Gastrocnemius medialis (tissue), 4 donors: ENCODE measurements at places on chromosomes 2 and 18. TPM values are rescaled to one million over a fixed set of nuclear protein-coding genes. Genes with fewer than 3 reads are reported as not detected.

- H3K27ac ChIP-seq: no peak overlapping the region
- no peaks in the 10 kb centered on the region for H3K4me1 ChIP-seq
- no peak overlapping the region for H3K4me3 ChIP-seq
- H3K36me3 ChIP-seq: no peaks in the 10 kb centered on the region
- no peak for DNase-seq
These were observed 85.7 kb upstream of the LAPTM4A start for GRCh38 chr2:20137131-20137571.

GRCh38 chr2:48414980-48415835 lies 114.7 kb upstream of the STON1 start:
- H3K4me3 ChIP-seq: no peak overlapping the region
- no peak for DNase-seq
- no peaks in the 10 kb centered on the region for H3K27me3 ChIP-seq
- H3K27ac ChIP-seq: peak overlapping the region; percentile 28

DNA sequence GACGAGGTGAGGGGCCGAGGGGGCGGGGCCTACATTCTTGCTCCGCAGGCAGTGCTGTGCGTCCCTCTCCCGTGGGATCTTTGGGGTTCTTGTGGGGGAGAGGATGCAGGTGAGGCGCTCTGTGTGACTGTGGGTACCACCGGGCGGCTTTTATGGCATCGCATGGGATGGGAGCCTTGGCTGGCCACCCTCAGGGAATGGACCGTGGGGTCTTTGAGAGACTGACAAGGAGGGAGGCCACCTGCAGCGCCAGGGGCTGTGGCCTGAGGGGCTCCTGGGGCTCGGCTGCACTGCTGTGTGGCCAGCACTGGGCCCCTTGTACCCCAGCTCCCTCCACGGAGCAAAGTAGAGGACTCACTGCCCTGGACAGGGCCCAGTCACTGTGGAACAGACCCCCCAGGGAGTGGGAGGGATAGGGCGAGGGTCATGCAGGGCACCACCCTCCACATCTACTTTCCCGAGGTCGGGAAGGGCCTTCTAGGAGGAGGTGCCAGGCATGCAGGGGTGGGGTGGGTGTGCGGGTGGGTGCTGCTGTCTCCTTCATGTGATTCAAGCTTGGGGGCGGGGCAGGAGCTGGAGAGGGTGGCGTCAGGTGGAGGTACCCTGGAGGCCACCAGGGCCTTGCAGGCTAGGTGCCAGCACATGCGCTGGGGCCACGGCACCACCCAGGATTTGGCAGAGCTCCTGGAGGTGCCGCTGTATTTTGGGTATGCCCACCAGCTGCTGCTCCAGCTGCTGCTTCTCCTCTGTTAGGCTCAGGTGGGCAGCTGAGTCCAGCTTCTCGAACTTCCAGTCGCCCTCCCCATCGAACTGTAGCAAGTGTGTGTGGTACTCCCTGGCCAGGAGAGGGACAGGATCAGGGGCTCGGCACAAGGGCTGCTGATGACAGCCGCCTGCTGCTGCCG lies 1072.4 kb downstream of the RPIA start:
- no peaks in the 10 kb centered on the region for H3K36me3 ChIP-seq
- H3K27ac ChIP-seq: no peak overlapping the region

GRCh38 chr2:174198846-174199564 lies 49.3 kb downstream of the OLA1 start:
- no peak overlapping the region for H3K27ac ChIP-seq
- H3K36me3 ChIP-seq: no peaks in the 10 kb centered on the region
- no peaks in the 10 kb centered on the region for H3K27me3 ChIP-seq

GRCh38 chr18:76339246-76339620 lies 155.8 kb downstream of the ZNF516 start:
- no peak for DNase-seq
- no peak overlapping the region for H3K4me3 ChIP-seq
- no peak overlapping the region for H3K27ac ChIP-seq
- no peaks in the 10 kb centered on the region for H3K4me1 ChIP-seq
- H3K27me3 ChIP-seq: no peaks in the 10 kb centered on the region
- H3K36me3 ChIP-seq: no peaks in the 10 kb centered on the region

EFHD1 gene
- total RNA-seq: 13.4 TPM

RGPD4 gene
- not detected for total RNA-seq

NLRC4 gene
- 0.20 TPM for total RNA-seq
